ENCODE measurements at places on chromosomes 3 and 15. TPM values are rescaled to one million over a fixed set of nuclear protein-coding genes. Genes with fewer than 3 reads are reported as not detected.

HLTF gene
- 72.7 TPM for total RNA-seq

FOXP1 gene
- total RNA-seq, result 176 TPM

- DNase-seq, result no peak
These were observed 79.5 kb downstream of the SEMA6D start for GRCh38 chr15:47796830-47797229.

CNTN4 gene
- 56.6 TPM for total RNA-seq

DNA sequence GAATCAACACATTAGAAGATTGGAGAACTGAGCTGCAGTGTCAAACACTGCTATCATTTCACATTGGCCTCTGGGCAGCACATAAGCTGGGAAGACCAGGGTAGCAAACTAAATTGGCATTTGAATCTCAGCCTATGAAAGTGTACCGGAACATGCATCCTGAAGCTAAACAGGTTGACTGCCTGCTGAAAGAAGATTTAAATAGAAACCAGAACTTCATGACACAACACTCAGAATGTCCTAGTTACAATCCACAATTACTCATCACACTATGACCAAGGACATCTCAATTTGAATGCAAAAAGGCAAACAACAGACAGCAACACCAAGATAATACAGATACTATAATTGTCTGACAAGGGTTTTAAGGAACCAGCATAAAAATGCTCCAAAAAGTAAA, 26.2 kb downstream of the TM2D3 start:
- no peak for DNase-seq

- DNase-seq, result no peak
These were observed 29.1 kb downstream of the PRR20G start for GRCh38 chr3:127258733-127259132.

DNA sequence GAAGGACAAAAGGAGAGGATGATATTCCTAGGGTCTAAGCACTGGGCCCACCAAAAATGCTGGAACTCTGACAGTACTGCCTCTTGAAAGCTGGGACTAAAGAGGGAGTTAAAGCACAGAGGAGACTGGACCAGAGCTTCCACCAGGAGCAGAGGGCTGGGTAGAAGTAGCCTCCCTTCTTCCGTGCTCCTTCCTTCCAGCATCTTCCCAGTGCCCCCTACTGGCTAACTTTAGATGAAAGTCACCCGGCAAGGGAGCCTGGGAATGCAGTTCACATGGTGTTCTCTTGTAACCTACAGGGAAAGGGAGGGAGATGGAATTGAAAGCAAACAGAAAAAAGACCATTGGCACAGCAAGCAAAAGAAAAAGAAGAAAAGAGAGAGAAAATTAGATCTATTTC, 106.1 kb upstream of the COL8A1 start:
- DNase-seq, result no peak

GRCh38 chr3:77945320-77945719, 905.4 kb downstream of the ROBO2 start:
- DNase-seq, result no peak

TPRG1 gene
- 6.2 TPM for total RNA-seq

MORC1 gene
- 0.90 TPM for total RNA-seq

DNA sequence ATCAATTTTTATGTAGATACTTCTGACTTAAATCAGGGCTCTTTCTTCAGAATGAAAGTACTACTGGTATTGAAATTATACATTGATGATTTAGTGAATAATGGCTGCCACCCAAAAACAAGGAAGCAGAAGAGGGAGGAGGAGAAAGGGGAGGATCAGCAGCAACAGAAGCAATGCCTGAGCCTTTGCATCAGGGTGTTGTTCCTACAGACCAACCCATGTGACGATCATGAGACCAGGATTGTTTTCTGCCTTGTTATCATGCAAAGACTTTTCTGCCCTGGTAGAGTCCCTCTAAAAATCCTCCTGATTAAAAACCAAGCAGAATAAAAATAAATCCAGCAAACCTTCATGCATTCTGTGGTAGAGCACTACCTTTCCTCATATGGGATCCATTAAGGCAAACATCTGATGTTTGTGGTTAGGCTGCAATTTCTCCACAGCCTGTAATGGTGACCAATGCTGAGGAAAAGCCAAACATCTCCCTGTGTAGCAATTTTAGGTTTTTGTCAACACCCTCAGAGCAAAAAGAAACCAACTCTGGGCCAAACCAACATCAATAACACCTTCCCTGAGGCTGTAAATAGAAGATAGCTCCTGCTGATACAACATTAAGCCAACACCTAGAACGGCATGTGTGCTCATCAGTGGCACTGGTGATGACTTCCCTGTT, 191.7 kb downstream of the ATP8B4 start:
- no peak for DNase-seq

DNA sequence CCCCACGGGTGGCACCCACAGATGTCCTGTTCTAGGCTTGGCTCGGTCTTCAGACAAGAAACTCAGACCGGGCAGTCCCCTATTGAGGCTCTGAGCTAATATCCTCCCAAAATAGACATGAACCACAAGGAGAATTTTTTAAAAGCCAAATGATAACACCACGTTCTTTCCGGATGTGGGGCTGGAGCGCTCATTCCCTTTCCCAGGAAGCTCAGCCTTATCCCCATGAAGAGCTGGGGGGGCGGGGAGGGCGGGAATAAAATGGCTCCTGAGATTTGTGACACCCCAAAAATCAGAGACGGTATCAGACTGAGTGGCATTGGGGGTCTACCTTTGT, 1.1 kb downstream of the SLC6A1 start:
- no peak for DNase-seq

- DNase-seq, result no peak
These were observed 133.5 kb upstream of the TBL1XR1 start for GRCh38 chr3:177330779-177331178.

EPB42 gene
- 1.8 TPM for total RNA-seq

GOLGA8J gene
- not detected for total RNA-seq

ZPLD1 gene
- 0.16 TPM for total RNA-seq

PRSS50 gene
- 0.26 TPM for total RNA-seq

- DNase-seq, result no peak
These were observed 2.1 kb upstream of the FBXL22 start for GRCh38 chr15:63595065-63595464.

GRCh38 chr3:53843195-53844177, 2.7 kb downstream of the CHDH start:
- no peak for DNase-seq

DNA sequence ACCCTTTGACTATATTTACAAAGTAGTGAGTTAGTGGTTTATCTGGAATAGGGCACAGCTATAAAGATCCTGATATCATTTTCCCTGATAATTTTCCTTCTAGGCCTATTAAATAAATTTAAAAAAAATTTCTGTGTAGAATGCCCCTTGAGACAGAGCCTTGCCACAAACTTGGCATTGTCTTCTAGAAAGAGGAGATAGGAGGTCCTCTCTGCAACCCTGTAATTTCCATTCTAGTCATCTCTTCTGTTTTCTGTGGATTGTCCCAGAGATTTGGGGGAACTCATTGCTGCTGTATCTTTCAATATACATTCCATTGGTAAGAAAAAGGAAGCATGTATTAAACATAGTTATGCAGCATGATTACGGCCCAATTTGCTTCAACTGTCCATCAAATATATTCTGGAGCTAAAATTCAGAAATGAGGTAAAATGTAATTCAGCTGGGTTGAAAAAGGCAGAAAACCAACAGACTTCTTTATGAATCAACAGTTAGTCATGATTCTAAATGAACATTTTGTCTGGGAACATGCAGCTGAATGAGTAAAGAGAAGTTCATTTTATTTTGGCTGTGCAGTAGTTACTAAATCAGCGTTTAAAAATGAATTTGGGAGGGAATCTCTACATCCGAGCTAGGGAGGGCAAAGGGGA, 401.1 kb downstream of the NAALADL2 start:
- DNase-seq, result no peak

CALML4 gene
- 13.6 TPM for total RNA-seq

- DNase-seq, result no peak
These were observed 397.3 kb upstream of the RASGRP1 start for GRCh38 chr15:38961931-38962330.

GRCh38 chr3:172787746-172788145, 37.2 kb downstream of the ECT2 start:
- DNase-seq, result no peak

DNA sequence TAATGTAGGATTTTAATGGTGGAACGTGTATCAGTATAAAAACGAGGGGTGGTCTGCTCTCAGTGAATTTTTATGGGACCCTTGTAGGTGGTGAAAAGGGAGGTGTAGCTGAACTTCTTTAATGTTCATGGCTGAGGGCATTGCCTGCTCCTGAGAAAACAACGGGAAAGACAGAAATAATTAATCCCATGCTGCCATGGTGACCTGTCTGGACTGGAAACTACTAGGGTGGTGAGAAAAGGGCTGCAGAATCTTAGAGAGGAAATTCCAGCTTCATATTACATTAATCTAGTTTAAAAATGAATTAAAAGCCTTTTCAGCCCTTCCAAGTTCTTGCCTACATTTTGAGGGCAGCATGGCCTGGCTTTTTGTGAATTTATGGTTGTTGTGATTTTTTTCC, 47.6 kb downstream of the ZBTB38 start:
- no peak for DNase-seq

- DNase-seq, result no peak
These were observed 182.0 kb downstream of the STT3B start for GRCh38 chr3:31714495-31715280.

- DNase-seq, result no peak
These were observed 20.9 kb downstream of the GABRR3 start for GRCh38 chr3:98014268-98014585.

CAPN3 gene
- total RNA-seq, result 8.6 TPM

TMEM212 gene
- not detected for total RNA-seq

RPS17 gene
- total RNA-seq, result 2,311 TPM

- DNase-seq, result no peak
These were observed 17.8 kb upstream of the P2RY12 start for GRCh38 chr3:151402349-151402748.

WDR72 gene
- 0.16 TPM for total RNA-seq

CHDH gene
- total RNA-seq, result 0.58 TPM

- DNase-seq, result no peak
These were observed 29.0 kb downstream of the NME9 start for GRCh38 chr3:138300647-138301046.
